ENCODE measurements at places on chromosomes 6 and 20.

DNA sequence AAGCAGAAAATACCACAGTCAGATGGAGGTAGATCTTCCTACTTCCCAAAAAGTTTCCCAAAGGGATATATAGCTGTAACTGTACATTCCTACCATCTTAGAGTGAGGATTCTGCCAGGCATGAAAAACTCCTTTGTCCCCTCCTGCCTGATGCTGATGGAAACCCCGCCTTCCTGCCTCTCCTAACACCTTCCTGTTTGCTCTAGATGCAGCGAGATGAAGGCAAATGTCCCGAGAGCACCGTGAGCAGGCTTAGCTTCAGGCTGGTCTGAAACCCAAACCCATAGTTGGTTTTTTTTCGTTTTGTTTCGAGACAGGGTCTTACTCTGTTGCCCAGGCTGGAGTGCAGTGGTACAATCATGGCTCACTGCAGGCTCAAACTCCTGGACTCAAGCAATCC lies 55.6 kb downstream of the MYB start:
- no peak for DNase-seq

DNA sequence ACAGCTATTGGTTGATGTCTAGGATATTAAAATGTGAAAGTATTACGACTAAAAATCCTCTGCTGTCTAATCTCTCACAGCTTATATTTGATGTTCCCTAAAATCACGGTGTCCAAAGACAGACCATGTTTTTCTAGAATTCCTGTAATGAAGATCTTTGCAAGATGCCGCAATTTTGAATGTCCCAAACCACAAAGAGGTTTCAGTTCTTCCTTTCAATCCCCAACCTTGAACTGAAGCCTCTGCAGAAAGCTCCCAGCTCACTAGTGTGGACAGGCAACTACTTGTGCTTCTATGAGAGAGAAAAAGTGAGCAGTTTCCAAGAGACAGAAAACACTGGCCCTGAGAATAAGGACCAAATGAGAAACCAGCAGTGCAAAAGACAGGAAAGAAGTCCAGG lies 370.1 kb downstream of the FOXA2 start:
- DNase-seq = no peak

DNA sequence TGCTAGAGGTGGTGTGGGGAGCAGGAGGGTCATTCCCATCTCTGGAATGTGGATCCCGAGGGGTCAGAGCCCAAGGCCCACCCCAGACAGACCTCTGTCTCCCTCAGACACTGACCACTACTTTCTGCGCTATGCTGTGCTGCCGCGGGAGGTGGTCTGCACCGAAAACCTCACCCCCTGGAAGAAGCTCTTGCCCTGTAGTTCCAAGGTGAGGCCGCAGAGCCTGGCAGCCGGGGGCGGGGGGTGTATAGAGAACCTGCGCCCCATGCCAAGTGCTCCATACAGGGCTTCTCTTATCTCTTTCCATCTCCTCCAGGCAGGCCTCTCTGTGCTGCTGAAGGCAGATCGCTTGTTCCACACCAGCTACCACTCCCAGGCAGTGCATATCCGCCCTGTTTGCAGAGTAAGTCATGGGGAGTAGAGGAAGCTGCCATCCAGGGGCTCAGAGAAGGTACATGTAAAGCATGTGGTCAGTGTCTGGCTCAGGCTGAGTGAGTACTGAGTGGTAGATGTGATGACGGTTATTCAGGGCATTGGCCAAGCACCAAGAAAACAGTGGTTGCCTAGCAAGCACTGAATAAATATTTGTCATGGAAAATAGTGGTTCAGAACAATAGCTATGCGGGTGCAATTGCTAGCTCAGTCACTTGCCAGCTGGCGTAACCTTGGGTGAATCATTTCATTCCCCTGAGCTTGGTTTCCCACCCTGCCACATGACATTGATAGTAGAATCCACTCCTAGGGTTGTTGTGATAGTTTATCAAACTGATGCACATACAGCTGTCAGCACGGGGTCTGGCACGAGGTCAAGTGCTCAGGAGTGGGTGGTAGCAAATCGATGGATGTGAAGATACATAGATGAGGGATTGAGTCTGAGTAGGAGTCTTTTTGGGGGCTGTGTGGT lies 3.5 kb downstream of the PIGT start:
- DNase-seq = no peak

GRCh38 chr6:24802271-24803059 lies 3.7 kb upstream of the ARMH2 start:
- DNase-seq = no peak

Measured in activated effector memory CD4-positive, alpha-beta T cell treated with Interleukin-2 at 50 U/mL for 16 hours (primary cell).